Sciatic nerve (tissue), 2 donors: ENCODE measurements at places on chromosomes 16 and 17. TPM values are rescaled to one million over a fixed set of nuclear protein-coding genes. Genes with fewer than 3 reads are reported as not detected.
A peak's percentile ranks its signal among the peaks of the same experiment; 100 is the strongest.

The CDH5 gene
- 108 TPM for total RNA-seq

The ATF7IP2 gene
- 13.7 TPM for total RNA-seq

The TUBG1 gene
- total RNA-seq: 23.4 TPM

The HOXB9 gene
- 0.18 TPM for total RNA-seq

The ARL5C gene
- not detected for total RNA-seq

The GPR142 gene
- 1.1 TPM for total RNA-seq

The TEKT5 gene
- not detected for total RNA-seq

The TBC1D26 gene
- 0.27 TPM for total RNA-seq

The GDPD1 gene
- 4.1 TPM for total RNA-seq

DNA sequence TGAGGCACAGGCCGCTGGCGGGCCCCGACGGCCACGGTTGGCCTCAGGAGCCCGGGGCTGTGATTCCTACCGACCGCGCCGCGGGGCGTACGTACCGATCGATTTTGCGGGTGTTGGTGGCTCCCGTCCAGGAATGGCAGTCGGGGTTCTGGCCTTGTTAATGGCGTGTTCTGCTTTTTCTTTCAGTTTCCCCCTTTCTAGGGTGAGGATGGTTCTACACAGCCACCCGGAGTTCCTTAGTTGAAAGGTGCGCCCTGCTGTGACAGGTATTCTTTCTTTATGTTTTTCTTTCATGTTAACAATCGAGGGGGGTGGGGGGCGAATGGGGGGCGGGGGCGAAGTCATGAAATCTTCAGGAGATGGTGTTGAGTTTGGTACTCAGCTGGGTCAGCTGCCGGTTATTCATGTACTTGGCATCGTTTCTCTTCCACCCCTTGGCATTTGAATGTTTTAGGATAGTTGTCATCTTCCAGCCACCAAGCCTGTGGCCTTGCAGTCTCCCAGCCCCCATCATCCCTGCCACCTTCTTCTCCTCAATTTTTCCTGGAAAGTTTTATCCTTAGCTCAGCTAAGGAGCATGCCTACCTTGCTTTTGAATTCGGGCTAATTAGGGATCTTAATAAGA lies 802 bp downstream of the CYLD start:
- DNase-seq: peak; percentile 66

GRCh38 chr17:77407321-77408277 lies 266.8 kb downstream of the SEC14L1 start:
- DNase-seq: no peak

DNA sequence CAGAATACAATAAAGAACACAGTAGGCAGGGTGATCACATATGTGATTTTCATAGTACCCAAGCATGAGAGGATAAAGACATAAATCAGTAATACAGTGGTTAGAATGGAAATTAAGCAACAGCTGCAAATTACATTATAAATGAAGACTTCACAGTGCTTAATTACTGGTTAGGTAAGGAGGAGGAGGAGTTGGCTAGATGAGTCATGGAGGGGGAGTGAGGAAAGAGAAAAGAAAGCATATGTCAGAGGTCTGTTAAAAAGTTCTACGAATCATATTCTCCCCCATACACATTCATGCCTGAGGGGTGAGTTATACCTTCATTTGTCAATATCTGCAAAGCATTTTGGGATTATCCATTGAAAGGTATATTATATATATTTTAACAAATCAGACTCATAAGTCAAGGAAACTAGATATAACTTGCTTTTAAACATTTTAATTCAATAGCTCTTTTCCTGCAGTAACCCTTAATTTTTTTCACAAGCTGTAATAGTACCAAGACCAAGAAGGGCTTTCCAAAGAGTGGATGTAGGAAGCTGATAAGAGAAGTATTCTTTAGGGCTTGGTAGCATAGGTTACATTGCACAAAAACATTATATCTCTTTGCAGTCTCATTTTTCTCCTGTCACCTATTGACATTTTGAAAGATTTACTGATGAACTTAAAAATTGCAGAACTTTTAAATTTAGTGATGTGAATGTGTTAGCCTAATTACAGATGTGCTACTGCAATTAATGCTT lies 99.3 kb downstream of the STXBP4 start:
- DNase-seq: no peak

- DNase-seq: no peak
These were observed 58.8 kb downstream of the NFATC3 start for GRCh38 chr16:68144008-68144407.

GRCh38 chr16:30778549-30779244 lies 8.3 kb downstream of the ZNF629 start:
- no peak for DNase-seq

DNA sequence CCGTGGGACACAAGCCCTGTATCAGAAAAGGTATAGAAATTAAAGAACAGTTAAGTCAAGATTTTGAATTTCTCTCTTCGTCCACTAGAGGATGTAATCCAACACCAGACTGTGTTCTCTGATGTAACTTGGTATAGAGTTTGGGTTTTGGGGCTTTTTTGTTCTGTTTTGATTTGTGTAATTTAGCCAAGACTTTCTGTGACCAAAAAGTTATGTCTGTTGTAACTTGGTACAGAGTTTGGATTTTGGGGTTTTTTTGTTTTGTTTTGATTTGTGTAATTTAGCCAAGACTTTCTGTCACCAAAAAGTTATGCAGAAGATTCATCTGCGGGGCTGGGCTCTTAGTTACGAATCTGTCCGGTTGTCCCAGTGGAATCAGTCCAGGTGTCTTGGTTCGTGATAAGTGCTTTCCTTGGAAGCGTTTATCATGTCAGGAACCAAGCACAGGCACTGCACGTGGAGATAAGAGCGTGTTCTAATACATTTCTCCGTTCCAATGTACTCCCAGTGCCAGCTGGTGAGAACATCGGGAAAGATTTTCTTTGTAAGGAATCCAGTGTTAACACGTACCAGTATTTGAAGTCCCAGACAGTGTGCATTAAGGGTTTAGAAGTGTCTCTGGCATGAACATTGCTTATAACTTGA lies 44.1 kb upstream of the SEC14L1 start:
- DNase-seq: no peak

DNA sequence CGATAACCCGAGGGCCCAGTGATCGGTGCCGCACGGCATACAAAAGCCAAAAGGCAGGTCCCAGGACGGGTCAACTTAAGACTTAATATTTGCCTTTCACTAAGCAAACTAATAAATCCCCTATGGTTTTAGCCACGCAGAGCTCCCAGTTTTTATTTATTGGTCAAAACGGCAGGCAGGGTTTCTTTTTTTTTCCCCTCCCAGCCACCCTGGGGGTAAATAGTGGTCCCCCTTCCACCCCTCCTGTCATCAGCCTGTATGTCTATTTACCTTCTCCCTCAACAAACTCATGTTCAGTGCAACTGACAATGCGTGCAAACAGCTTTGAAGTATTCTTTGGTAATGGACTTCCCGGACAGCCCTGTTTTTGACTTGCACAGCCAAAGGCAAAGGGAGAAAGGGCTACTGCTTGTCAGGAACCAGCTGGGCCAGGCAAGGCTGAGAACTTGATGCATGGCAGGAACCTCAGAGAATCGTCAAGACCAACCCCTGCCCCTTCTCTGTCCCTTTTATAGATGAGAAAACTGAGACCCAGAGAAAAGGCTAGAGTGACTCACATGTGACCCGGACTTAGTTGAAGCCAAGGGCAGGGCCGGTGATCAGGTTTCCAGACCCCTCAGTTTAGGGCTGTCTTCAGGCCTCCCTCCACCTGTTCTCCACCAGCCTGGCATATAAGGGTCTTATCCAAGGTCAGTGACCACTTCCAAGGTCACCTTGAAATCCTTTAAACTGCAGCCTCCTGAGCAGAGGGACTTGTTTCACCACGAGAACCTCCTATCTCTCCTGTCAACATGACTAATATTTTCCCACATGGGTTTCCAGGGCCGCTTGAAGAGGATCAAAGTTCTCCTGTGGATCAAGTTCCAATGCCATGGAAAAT lies 279.0 kb downstream of the SOX9 start:
- DNase-seq: no peak

GRCh38 chr16:27351989-27352388 lies 38.2 kb downstream of the IL4R start:
- DNase-seq: no peak

GRCh38 chr17:6940186-6940649 lies 55.6 kb upstream of the ALOX12 start:
- no peak for DNase-seq

DNA sequence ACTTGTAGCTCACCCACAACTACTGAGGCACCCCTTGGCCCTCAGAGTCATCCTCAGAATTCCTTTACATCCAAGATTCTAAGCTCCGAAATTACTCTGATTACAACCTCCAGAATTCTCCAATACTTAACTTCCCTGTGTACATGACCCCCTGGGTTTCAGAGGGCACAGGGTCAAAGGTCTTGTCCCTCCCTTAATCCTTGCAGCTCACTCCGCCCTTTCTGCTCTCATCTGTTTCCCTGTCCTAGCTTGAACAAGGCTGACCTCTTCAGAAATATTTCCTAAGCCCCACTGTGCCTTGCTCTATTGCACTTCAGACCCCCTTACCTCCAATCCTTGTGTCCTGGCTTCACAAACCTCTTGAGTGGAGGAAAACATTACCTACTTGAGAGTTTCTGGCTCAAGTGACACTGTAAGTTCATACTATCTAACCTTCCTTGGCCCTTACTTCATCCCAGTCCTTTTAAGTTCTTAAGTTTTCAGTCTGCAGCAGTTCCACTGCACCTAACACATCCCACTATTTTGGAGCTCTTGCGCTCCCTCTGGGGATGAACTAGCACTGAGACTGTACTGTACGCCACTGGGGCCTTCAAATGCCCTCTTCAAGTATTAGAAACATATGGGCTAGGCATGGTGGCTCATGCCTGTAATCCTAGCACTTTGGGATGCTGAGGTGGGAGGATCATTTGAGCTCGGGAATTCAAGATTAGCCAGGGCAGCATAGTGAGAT lies 6.2 kb downstream of the N4BP1 start:
- DNase-seq: no peak

GRCh38 chr16:7268182-7268581 lies 64.5 kb upstream of the RBFOX1 start:
- DNase-seq: no peak

DNA sequence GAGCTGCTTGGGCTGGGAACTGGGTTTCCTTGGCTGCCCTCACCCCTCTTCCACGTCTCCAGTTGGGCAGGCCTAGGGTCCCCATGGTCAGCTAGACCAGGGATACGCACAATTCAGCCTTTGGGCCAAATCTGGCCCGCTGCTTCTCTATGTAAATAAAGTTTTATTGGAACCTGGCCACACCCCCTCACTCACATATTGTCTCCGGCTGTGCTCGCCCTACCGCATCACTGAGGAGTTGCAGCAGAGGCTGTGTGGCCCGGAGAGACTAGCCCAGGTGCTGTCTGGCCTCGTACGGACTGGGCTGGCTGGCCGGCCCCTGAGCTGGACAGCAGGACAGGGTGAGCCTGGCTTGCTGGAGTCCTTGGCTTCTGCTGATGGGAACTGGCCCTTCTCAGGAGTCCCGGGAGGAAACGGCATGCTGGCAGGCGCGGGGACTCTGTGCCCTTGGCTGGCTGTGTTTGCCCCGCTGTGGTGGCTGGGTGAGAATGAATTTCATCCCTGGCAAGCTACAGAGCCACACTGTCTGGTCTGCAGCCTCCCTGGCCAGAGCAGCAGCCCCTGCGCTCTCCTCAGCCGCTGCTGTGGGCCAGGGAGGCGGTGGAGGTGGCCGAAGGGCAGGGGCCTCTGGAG lies 82.0 kb downstream of the ENGASE start:
- DNase-seq: no peak

GRCh38 chr16:3216263-3216640 lies 18.7 kb downstream of the ZNF200 start:
- DNase-seq: no peak

- DNase-seq: no peak
These were observed 5.0 kb upstream of the DNASE1L2 start for GRCh38 chr16:2231016-2231931.

DNA sequence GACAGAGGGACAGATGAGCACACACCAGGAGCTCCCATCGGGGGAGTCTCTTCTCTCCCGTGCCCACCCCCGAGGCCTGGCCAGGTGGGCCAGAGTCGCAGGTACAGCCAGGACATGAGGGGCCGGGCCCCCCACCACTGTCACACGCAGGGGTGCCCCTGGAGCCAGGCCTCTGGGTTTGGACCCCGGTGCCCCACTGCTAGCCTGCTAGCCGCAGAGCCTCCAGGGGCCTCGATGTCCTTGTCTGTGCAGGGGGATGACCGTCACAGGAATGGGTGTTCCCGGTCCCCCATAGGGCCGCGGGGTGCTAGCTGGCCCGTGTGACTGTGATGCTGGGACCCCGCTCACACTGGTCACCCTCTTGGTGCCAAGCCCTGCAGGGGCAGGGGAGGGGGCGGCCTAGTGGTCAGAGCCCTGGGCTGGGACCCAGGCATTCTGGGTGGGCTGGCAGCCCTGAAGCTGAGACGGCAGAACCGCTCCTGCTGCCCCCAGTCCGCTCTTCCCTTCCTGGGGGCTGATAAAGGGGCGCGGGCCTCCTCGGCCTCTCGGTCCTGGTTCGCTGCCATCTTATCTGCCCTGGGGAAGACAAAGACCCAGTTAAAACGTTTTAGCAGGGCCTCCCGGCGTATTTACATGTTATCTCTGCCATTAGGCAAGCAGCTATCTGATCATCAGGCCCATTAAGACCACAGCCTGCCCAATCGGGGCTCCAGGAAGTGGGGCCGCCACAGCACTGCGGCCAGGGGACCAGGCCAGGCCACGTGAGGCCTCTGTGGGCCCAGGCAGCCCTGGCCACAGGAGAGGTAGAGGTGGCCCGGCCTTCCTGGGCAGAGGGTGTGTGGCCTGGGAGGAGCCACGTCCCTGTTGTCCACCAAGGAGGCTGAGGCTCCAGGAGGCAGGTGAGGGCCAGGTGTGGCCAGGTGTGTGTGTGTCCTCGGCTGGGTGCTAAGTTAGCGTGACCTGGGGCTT lies 57.2 kb upstream of the ZC3H18 start:
- DNase-seq: no peak

GRCh38 chr17:17758941-17759563 lies 77.7 kb downstream of the SREBF1 start:
- no peak for DNase-seq

- no peak for DNase-seq
These were observed 584.5 kb downstream of the HS3ST4 start for GRCh38 chr16:26276289-26276688.

GRCh38 chr17:56891751-56892150 lies 22.1 kb downstream of the TRIM25 start:
- peak; percentile 63 for DNase-seq

GRCh38 chr17:59752922-59753321 lies 45.5 kb downstream of the VMP1 start:
- DNase-seq: no peak

GRCh38 chr17:57562184-57562698 lies 182.9 kb downstream of the CCDC182 start:
- DNase-seq: no peak
